HCEC 1CT (cell line): ENCODE measurements at places on chromosomes 12 and 14.

DNA sequence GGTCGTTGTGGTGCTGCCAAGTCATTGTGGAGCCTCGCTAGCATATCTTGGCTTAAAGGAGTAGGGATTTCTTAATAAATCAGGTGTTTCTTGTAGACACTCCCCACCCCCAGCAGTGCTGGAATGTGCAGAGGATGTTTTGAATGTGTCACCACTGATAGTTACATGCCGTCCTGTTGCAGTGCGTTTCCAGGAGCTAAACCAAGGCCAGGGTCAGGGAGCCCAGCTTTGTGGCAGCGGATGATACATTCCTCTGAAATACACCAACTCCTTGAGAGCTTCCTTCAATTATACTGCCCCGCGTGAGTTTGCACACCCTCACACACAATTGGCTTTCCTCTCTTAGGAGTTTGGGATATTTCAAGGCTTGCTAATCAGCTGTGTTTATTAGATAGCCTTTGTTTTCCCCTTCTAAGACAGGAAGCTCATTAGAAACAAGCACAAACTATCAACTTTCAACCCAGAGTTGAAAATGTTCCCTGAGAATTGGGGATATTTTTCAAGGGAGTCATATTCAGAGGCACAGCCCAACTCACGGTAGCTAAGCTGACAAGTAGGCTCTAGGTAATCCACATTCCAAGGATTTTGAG lies 154.9 kb downstream of the C12orf75 start:
- DNase-seq, result peak; percentile 84

DNA sequence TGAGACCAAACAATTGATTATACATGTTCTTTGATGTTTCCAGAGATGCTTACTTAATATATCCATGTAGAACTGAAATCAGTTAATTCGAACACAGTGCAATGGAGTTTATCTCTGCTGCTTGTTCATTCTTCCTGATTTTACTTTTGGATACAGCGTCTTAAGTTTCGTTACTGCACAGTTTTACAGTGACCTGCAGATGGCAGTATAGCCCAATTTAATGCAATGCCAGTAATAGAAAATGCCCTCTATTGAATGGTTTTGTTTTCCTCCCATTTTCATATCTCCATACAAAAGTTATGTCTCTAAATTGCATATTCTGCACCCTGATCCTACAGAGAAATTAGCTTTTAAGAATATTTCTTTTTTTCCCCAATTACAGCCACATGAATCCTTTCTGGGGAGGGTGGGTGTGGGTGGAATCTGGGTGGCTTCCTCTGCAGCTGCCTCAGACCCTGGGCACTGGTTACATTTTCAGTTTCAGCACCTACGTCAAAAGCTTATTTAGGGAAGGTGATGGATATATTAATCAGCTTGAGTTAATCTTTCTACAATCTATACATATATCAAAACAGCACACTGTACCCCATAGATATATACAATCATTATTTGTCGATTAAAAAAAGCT lies 101.1 kb upstream of the DCD start:
- DNase-seq, result peak; percentile 54

DNA sequence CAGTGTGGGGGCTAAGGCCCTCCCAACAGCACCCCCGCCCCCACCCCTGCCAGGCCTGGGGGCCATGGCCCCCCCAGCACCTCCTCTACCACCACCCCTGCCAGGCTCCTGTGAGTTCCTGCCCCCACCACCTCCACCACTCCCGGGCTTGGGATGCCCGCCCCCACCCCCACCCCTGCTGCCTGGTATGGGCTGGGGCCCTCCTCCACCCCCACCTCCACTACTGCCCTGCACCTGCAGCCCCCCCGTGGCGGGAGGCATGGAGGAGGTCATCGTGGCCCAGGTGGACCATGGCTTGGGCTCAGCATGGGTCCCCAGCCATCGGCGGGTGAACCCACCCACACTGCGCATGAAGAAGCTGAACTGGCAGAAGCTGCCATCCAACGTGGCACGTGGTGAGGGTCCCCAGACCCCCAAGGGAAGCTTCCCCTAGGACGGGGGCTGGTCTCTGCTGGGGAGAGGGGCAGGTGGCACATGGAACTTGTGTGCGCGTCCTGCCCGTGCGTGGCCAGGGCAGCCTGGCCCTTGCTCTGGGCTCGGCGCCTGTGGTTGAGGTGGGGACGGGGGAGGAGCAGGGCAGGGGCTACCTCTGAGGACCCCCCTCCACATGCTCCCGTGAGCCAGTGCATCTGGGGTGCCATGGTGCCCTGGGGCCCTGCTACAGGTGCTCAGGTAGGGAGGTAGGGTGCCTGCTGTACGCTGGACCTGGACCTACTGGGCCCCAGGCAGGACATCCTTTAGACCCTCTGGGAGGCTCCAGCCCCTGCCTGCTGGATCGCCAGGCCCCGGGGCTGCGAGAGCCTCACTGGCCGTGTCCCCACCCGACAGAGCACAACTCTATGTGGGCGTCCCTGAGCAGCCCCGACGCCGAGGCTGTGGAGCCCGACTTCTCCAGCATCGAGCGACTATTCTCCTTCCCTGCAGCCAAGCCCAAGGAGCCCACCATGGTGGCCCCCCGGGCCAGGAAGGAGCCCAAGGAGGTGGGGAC lies 16.1 kb upstream of the ADSS1 start:
- no peak for DNase-seq

GRCh38 chr14:64110802-64111201 lies 183.4 kb downstream of the ESR2 start:
- peak; percentile 30 for DNase-seq

GRCh38 chr12:56086096-56086495 lies 6.1 kb downstream of the ERBB3 start:
- DNase-seq, result no peak

DNA sequence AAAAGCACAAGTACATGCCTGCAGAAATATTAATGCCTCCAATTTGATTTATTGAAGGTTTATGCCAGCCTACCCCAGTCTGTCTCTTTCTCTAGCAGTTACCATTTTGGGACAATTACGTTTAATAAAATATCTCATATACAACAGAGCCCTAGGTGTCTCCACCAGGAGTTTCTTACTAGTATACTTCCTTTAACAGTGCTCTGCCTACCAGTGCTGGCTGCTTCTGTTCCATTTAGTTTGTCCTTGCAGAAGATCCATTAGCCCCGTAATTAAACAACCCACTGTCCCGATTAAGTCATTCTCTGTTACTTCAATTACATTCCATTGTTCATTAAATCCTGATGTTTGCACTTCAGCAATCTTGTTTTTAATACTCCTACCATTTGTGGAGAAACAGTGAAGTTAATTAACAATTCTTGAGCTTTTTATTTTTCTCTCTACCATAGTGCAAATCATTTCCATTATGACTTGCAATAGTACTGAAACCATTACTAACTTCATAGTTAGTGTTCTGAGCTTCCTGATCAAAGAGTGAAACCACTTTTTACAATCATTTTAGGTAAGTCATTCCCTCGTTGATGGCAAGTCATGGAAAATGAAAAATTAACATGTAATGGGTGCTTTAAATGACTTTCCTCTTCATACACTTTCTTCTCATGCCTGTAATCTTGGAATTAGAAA lies 121.1 kb downstream of the PLXNC1 start:
- no peak for DNase-seq

DNA sequence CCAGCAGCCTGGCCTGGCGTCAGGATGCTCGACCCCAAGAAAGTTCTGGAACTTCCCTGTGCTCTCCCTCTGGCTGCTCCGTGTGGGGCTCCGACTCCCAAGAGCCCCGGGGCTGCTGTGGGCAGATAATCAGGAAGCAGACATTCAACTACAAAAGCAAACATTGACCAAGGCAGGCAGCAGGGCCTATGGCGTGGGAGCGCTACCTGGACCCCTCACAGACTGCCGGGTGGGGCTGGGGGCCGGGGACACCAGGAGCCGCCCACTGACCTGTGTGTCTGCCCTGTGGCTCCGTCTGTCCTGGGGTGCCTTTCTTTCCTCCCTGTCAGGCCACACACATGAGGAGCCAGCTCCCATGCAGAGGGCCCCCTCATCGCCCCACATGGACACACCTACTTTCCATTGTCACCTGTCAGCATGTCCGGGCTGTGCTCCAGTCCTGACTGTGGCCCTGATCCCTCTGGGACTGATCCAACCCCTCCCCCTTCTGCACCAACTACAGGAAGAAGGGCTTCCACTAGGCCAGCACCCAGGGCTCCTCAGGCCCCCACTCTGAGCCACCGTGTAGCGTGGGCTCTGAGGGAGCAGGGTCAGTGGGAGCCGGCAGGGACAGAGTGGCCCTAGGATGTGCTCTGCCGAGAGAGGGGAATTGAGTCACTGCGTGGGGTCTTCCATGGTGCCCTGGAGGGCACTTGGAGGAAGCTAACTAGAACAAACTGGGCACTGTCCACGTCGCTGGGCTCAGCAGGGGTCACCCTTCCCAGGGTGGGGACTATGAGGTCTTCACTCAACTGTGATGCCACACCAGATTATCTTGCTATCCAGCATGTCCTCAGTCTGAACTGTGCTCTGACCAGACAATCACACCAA lies 215.4 kb upstream of the C14orf180 start:
- no peak for DNase-seq

DNA sequence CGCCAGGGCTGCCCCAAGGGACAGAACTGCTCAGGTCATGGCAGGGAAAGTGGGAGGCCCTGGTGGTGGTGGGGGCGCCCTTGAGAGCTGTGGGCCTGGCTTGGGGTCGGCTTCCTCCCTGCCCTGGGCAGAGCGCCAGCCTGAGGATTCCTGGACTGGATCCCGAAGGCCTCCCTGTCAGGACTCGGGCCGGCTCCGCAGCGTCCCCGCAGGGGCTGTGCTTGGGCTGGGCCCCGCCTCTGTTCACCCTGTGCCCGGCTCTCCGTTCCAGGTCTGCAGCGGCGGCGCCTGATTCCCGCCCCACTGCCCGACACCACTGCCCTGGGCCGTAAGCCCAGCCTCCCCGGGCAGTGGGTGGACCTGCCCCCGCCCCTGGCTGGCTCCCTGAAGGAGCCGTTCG lies 39.9 kb downstream of the KIF26A start:
- DNase-seq, result no peak

DNA sequence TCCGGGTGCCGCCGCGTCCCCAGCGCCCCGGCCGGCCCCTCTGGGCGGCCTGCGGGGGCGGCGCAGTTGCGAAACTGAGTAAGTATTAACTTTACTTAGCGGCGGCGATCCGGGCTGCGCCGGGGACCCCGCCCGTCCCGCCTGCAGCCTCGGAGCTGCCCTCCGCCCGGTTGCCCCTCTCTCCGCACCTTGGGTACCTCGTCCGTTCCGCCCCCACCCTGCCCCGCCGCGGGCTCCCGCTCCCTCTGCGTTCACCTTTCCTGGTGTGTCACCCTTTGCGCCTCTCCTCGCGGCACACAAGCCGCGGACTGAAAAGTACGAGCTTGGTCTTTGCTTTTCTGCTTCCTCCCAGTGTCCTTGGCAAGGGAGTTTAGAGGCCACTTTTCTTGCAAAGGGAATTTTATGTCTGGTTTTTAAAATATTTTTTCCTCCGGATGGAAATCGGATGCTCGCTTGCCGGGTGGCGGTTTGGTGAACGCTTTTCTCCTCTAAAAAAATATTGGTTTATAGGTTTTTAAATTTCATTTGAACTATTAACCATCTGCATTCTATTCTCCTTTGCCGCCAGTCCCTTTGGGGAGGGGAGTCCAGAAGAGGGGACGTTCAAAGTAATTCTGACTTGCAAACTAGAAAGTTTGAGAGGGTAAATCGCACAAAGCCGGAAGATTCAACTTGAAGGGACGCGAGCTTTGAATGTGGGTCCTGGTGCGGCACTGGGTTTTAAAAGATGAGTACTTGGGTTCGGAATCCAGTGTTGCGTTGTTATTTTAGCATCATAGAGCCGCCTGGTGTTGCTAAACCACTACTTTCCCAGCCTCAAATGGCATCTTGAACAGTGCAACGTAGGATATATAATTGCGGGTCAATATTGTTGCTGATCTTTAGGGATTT lies 834 bp downstream of the RASSF8 start:
- DNase-seq, result peak; percentile 88

GRCh38 chr14:92322516-92322915 lies 449 bp upstream of the SLC24A4 start:
- DNase-seq, result no peak

GRCh38 chr12:24393071-24393470 lies 443.6 kb upstream of the SOX5 start:
- no peak for DNase-seq

DNA sequence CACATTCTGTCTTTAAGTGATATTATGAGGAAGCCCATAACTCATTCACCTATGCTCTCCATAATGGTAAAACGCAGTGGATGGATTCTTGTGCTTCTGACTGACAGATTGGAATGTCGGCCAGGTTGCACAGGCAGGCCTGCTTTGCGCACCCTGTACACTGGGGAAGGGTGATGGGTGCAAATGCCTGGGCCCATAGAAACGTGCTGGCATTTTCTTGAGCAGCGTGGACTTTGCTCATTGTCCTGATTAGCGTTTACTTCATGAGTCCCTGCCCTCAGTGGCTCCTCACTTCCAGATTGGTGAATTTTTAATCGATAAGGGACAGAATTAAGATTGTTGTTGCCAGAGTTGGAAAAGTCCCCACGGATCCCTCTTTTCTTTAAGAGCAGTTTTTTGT lies 80.9 kb upstream of the TRAF3 start:
- no peak for DNase-seq

DNA sequence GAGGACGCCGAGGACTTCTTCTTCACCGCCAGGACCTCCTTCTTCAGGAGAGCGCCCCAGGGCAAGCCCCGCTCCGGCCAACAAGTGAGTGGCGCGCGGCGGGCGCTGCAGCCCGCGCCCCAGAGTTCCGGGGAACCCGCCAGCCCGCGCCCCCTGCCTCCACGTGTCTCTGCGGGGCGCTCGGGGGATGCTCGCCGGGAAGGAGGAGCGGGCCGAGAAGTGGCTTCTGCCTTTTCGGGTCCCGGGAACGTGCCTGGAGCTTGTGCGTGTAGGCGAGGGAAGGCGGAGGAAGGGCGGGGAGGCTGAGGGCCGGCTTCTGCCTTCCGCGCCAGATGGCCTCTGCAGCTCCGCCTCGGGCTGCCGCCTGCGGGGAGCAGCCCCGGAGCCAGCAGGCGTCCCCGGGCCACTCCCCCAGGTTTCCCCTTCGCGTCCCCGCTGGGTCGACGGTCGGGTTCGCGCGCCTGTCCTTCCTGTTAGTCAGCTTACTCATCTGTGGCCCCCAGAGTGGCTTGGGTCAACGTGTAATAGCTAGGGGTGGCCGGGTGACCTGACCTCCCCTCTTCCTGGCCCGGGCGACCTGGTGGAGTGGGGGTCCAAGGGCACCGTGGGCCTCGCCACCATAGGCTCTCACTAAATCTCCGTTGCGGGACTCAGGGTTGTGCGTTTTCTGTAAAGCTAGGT lies 505 bp downstream of the RASSF3 start:
- DNase-seq, result peak; percentile 73

- no peak for DNase-seq
Observed at GRCh38 chr14:54052696-54053385, 96.2 kb upstream of the BMP4 start.

DNA sequence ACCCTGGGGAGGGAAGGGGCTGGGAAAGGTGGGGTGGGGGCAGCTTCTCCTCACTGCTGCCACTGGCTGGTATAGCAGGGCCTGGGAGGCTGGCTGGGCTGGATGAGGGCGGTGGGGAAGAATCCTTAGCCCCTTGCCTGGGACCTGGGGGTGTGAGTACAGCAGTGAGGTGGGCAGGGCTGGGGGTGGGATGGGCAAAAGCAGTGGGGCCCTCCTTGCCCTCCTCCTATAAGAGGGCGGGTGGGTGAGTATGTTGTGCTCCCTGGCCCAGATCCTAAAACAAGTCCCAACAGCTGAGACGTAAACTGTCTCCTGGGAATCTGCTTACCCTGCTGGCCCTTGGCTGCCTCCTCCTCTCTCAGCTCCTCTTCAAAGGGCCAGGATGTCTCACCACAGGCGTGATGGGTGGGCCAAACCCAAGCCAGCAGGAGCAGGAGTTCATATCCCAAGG lies 2.2 kb downstream of the NCKAP5L start:
- DNase-seq, result peak; percentile 34

- DNase-seq, result no peak
Observed at GRCh38 chr14:64598404-64598803, 48.6 kb downstream of the PPP1R36 start.
